ENCODE measurements at places on chromosomes 4 and X. TPM values are rescaled to one million over a fixed set of nuclear protein-coding genes. Genes with fewer than 3 reads are reported as not detected.

NEIL3 gene
- total RNA-seq = 3.8 TPM

- no peak for ATAC-seq
These were observed 13.8 kb downstream of the ACSL4 start for GRCh38 chrX:109719264-109719663.

DNA sequence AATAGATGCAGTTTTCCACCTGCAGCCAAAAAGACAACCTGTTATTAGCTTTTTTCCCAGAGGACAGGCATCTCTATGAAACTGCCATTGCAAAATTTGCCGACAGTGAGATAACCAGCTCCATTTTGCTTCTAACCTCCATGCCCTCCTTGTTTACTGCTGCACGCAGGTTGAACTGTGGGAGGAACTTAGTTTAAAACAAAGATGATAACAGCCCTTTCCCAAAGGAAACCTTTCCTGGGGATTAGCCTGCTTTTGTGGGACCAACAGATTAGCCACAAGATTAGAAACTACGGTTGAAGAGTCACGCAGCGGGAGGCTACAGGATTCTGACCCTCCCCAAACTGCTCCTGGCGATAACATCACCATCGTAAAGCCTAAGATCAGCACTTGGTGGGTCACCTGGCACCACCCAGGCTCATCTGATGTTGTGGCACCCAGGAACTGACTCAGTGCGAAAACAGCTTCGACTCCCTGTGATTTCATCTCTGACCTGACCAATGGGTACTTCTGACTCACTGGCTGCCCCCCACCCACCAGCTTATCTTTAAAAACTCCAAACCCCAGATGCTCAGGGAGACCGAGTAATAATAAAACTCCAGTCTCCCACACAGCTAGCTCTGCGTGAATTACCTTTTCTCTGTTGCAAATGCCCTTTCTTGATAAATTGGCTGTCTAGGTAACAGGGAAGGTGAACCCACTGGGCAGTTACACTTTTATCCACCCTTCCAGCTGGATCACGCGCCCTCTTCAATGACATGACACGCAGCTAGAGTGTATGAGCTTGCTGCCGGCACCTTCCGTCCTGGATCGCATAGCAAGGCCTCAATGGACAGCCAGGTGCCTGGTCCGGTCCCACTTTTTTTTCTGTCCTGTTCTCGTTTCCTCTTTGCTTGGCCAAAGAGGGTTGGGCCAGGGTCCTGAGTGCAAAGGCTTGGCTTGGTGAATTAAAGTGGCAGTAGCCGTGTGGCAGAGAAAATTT, 27.2 kb downstream of the NOP14 start:
- ATAC-seq = peak; percentile 2

- ATAC-seq = no peak
These were observed 114.3 kb downstream of the NKX6-1 start for GRCh38 chr4:84384801-84385200.

DNA sequence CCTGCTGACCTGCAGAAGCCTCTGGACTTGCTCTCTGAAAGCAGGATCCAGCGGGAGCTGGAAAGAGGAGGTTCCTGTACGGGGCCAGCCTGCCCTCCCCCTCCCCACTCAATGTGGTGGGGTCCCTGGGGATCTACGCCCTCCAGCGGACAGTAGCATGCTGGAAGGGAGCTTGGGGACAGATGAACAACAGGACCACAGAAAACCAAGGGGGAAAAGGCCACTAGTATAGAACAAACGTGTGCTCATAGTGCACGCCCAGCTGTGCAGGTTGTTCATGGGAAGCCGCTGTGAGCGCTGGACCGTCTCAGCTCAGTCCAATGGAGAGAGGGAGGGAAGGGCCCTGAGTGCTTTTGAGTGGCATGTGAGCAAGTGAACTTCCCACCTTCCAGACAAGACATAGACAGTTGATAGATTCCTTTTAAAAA, 15.8 kb downstream of the HMX1 start:
- no peak for ATAC-seq

DNA sequence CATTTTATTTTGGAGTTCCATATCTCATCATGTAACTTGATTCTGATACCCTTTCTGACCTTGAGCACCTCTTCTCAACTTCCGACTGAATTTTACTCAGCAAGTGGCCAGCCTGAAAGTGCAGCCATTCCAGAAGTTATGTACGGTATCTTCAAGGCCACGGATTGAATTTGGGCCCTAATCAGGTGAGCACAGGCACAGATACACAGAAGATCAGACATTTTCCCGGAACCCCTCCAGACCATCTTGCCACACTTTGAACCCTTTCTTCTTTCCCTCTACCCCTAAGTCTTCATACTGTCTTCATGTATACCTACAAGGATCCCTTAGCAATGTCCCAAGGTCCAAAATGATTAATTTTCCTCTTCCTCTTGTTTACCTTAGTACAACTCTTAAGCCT, 108.2 kb downstream of the FNIP2 start:
- ATAC-seq = no peak

All from esophagus mucosa (tissue), 1 donor.